ENCODE measurements at places on chromosomes 5 and 9. TPM values are rescaled to one million over a fixed set of nuclear protein-coding genes. Genes with fewer than 3 reads are reported as not detected.

DNA sequence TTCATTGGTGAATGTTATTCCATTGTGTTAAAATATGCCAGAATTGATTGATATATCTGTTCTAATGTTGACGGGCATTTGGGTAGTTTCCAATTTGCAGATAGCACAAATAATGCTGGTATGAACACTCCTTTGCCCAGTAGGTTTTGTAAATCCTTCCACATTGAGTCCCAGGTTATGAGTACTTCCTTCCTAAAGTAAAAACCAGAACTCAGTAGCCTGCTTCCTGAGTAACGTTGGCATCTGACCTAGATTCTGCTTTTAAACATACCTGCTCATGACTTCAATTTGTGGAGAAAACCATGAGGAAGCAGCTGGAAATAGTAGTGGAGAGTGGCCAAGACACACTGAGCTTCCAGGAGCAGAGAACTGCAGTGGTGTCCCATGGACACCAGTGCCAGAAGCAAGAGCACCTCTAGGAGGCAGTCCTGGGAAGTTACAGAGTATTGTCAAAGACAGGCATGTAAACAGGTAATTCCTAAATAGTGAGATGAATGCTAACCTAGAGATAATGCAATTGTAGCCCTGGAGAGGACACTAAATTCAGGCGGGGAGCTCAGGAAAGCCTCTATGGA is 24.3 kb upstream of the RASGRF2 start:
- H3K4me1 ChIP-seq, result peaks cover 4% of the 10 kb centered on the region
- no peaks in the 10 kb centered on the region for H3K36me3 ChIP-seq
- no peak overlapping the region for H3K4me3 ChIP-seq
- H3K27me3 ChIP-seq, result no peaks in the 10 kb centered on the region
- DNase-seq, result no peak

GRCh38 chr9:109640580-109641371 is 139.2 kb upstream of the PALM2AKAP2 start:
- H3K27me3 ChIP-seq, result peaks cover 15% of the 10 kb centered on the region
- H3K36me3 ChIP-seq, result no peaks in the 10 kb centered on the region
- no peak for DNase-seq
- no peak overlapping the region for H3K27ac ChIP-seq

DNA sequence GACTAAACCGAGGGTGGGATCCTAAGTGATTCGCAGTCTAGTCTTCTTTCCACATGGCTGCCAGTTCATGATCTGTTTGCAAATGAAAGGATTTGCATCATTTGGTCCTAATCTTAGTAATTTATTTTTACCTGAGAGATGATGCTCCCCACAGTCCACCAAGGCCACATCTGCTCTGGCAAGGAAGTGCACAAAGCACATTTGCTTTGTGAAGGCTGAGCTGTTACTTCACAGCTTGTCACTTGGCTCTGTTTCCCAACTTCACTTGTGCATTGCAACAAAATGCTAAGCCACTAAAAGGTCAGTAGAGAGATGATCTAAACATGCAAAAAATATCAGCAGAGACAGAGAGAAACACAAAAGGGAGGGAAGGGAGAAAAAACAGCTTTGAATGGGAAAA is 128.5 kb upstream of the VLDLR start:
- no peaks in the 10 kb centered on the region for H3K36me3 ChIP-seq
- H3K4me1 ChIP-seq, result no peaks in the 10 kb centered on the region

GRCh38 chr9:129406278-129407225 is 214.3 kb downstream of the C9orf50 start:
- no peaks in the 10 kb centered on the region for H3K36me3 ChIP-seq
- H3K27me3 ChIP-seq, result no peaks in the 10 kb centered on the region
- peaks cover 12% of the 10 kb centered on the region for H3K4me1 ChIP-seq
- no peak for DNase-seq

DNA sequence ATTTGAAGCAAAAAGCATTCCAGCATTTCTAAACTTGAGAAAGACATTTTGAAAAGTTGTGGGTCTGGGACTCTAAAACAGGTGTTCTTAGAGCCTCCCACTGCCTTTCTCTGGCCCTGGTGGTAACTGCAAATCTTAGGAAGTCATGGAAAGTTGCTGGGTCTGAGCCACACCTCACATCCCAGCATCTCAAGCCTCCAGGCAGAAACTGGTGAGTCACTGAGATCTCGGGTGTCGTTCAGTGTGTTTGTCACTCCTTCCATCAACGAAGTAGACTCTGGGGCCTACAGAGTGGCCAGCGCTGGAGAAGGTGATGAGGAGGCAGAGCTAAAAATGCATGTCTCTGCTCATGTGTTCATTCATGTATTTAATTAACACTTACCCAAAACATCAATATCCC is 59.6 kb upstream of the C5orf58 start:
- no peak overlapping the region for H3K27ac ChIP-seq
- H3K4me1 ChIP-seq, result no peaks in the 10 kb centered on the region
- H3K4me3 ChIP-seq, result no peak overlapping the region
- no peaks in the 10 kb centered on the region for H3K27me3 ChIP-seq

DNA sequence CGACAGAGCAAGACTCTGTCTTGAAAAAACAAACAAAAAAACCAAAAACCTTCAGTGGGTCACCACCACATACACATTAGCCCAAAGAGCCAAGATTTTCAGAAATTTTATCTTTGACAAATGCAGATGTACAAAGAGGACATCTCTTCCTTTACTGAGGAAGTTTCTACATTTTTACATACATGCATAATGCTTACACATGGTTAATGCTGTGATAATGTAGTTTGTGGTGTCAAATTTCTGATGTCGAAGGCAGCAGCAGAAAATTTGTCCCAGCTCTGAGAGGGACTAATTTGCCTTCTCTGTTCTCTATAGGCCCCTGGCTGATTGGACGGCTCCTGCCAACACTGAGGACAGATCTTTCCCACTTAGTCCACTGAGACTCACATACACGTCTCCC is 24.6 kb upstream of the C9orf40 start:
- DNase-seq, result no peak
- H3K27ac ChIP-seq, result no peak overlapping the region
- H3K4me1 ChIP-seq, result no peaks in the 10 kb centered on the region
- peaks cover 4% of the 10 kb centered on the region for H3K36me3 ChIP-seq

DNA sequence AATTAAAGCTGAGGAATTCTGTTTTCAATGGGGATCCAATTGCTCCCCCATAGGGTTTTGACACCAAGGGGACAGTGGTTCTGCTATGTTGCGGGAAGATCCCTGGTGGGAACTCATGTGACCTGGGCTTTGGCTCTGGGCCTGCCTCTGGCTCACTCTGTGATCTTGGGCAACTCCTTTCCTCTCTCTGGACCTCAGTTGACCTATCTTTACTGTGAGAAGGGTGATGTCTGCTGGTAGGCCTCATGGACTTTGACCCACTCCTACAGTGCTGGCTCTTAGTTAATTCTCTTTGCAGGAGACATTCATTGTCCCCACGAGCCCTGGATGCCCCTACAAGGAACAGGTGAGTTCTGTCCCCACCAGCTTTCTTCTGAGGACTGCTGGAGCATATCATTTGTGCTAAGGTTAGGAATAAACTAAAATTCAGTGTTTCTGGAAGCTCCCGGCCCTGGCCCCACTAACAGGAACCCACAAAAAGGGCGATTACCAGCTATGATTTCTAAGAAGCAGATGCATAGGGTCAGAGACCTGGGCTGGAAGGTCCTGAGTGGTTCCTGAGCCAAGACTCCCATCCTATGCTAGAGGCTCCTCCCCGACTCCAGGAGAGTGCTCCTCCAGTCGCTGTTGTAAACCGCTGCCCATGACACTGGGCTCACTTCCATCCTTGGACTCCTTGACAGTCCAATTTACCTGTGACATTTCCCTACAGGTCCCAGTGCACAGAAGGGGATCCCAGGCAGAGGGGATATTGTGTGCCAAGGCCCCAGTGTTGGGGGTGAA is 218.3 kb downstream of the PAX5 start:
- no peak for DNase-seq
- H3K27me3 ChIP-seq, result peaks cover 7% of the 10 kb centered on the region
- no peaks in the 10 kb centered on the region for H3K36me3 ChIP-seq
- no peak overlapping the region for H3K27ac ChIP-seq

- H3K27me3 ChIP-seq, result no peaks in the 10 kb centered on the region
- H3K4me3 ChIP-seq, result no peak overlapping the region
- DNase-seq, result no peak
- H3K4me1 ChIP-seq, result no peaks in the 10 kb centered on the region
- no peaks in the 10 kb centered on the region for H3K36me3 ChIP-seq
- H3K27ac ChIP-seq, result no peak overlapping the region
Measured at GRCh38 chr5:135810188-135810943, 24.1 kb upstream of the SLC25A48 start.

DNA sequence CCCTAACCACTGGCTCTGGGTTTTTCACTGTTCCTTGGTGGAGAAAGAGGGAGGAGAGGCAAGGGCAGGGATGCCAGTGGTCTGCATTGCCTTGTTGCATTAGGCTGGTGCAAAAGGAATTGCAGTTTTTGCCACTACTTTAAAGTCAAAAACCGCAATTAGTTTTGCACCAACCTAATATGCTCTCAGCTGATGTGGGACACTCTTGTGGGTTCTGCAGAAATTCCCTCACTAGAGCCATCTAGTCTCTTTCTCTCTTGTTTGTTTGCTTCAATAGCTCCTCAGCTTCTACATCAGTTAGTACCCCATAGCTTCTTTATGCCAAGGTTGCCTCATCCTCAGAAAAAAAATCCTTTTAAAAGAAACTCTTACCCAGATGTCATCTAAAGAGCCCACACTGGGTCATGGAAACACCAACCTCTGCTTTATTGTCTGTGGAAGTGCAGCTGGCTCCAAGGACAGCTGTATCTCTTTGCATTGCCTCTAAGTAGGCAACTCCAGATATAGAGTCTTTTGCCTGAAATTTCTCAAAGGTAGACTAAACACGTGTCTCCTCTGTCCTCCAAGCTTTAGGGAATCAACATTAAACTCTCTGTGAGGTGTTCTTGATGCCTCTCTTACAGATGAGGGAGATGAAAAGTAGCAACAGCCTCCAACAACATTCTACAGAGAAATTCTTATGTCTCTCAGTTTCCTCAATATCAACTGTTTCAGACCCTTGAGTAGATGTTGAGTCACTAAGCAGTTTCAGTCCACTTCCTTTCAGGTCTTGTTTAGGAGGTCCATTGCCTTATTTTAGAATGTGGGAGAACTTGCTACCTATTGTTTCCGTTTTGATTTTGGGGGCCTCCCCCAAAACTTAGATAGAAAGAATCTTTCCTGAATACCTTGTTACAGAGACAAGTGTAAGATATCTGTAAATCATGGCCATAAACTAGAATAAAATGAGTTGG is 84.9 kb upstream of the MEF2C start:
- H3K27ac ChIP-seq, result no peak overlapping the region
- H3K4me3 ChIP-seq, result no peak overlapping the region
- no peak for DNase-seq
- H3K36me3 ChIP-seq, result no peaks in the 10 kb centered on the region
- H3K4me1 ChIP-seq, result no peaks in the 10 kb centered on the region
- no peaks in the 10 kb centered on the region for H3K27me3 ChIP-seq

- no peaks in the 10 kb centered on the region for H3K4me1 ChIP-seq
- H3K27me3 ChIP-seq, result no peaks in the 10 kb centered on the region
- no peaks in the 10 kb centered on the region for H3K36me3 ChIP-seq
- no peak for DNase-seq
- H3K4me3 ChIP-seq, result no peak overlapping the region
- no peak overlapping the region for H3K27ac ChIP-seq
Measured at GRCh38 chr9:31168161-31168560, 1216.3 kb upstream of the ACO1 start.

DNA sequence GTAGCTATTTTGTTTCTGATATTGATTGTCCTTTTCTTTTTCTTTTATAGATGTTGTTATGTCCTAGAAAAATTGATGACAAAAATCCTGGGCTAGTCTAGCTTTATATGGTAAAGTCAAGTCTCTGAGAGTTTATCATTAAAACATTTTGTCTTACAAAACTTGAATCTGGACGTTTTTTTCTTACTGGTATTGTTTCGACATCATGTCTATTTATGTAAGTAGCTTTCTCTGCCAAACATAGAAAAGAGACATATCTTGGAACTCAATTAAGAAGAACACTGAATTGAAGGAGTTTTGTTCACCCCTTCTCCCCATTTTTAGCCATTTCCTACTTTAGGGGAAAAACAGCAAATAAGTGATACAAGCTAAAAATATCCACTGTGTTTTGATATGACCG is 151.5 kb downstream of the ISOC1 start:
- no peak overlapping the region for H3K27ac ChIP-seq
- no peak for DNase-seq
- no peaks in the 10 kb centered on the region for H3K27me3 ChIP-seq
- no peaks in the 10 kb centered on the region for H3K36me3 ChIP-seq
- no peaks in the 10 kb centered on the region for H3K4me1 ChIP-seq
- no peak overlapping the region for H3K4me3 ChIP-seq

- H3K27me3 ChIP-seq, result no peaks in the 10 kb centered on the region
- no peak overlapping the region for H3K4me3 ChIP-seq
- H3K4me1 ChIP-seq, result peaks cover 25% of the 10 kb centered on the region
- no peaks in the 10 kb centered on the region for H3K36me3 ChIP-seq
- no peak overlapping the region for H3K27ac ChIP-seq
Measured at GRCh38 chr9:121322037-121322736, 47.9 kb downstream of the STOM start.

DNA sequence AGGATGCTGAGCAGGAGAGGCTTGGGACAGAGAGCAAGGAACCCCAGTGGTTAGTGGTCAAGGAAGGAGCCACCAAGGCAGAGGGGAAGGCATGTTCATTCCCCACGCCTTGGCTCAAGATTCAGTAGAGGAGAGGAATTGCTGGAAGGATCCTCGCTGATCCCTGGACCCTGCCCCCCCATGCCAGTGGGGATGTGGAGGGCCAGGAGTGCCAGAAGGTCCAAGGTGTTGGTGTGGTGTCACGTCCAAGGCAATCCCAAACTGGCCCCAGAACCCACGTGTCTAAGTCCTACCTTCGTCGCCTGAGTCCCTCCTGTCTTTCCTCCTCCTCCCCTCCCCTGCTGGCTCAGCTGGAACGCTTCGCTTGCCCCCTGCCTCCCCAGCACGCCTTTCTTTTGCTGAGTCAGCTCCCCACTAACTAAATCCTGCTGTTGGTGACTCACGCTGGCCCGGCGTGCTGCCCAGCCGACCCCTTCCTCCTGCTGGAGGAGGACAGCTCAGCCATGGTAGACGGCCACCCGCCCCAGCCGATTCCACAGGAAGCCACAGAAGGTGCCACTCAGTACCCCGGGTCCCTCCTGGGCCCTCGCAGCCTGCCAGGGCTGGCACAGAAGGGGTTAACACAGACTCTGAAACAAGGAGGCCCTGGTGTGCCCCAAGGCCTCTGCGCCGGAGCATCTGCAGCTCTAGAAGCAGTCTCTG is 37.6 kb upstream of the ORM1 start:
- no peak for DNase-seq
- H3K27me3 ChIP-seq, result no peaks in the 10 kb centered on the region
- no peaks in the 10 kb centered on the region for H3K4me1 ChIP-seq
- no peak overlapping the region for H3K27ac ChIP-seq

The TMEM174 gene
- not detected for total RNA-seq

The PCA3 gene
- not detected for total RNA-seq

The SLC36A2 gene
- not detected for total RNA-seq

The GPRIN1 gene
- total RNA-seq, result 0.22 TPM

The SPINK4 gene
- total RNA-seq, result not detected

The DNAI1 gene
- total RNA-seq, result not detected

The PCDHA9 gene
- total RNA-seq, result not detected

The IFNE gene
- not detected for total RNA-seq

The INVS gene
- total RNA-seq, result 13.6 TPM

The HAPLN1 gene
- not detected for total RNA-seq

The PCDHGB6 gene
- not detected for total RNA-seq

The PITX1 gene
- not detected for total RNA-seq
